Activated CD8-positive, alpha-beta T cell treated with anti-CD3 and anti-CD28 coated beads, Interleukin-2, amount 10 ng/mL, durations not matched to agents 7 days and 5 days (primary cell): ENCODE measurements at places on chromosomes 11 and 22.

DNA sequence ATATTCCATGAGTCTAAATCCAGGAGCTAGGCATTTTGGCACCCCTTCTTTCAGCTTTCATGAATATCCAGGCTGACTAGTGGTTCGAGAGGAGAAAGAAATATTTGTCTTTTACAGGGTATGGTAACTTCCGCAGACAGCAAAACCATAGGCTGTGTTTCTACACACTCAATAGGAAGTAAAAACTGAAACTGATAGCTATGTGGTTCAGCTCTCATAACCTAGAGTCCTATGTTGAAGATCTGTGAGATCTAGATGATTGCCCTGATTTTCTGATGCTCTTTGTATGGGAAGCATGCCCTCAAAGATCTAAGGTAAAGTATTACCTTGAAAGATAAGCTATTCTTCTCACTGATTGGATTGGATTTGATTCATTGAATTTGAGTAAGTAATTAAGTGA lies 118.3 kb downstream of the CD44 start:
- H3K27me3 ChIP-seq, result peaks cover 6% of the 10 kb centered on the region
- peaks cover 17% of the 10 kb centered on the region for H3K36me3 ChIP-seq
- peak overlapping the region; percentile 45 for H3K4me3 ChIP-seq
- H3K27ac ChIP-seq, result peak overlapping the region; percentile 87

DNA sequence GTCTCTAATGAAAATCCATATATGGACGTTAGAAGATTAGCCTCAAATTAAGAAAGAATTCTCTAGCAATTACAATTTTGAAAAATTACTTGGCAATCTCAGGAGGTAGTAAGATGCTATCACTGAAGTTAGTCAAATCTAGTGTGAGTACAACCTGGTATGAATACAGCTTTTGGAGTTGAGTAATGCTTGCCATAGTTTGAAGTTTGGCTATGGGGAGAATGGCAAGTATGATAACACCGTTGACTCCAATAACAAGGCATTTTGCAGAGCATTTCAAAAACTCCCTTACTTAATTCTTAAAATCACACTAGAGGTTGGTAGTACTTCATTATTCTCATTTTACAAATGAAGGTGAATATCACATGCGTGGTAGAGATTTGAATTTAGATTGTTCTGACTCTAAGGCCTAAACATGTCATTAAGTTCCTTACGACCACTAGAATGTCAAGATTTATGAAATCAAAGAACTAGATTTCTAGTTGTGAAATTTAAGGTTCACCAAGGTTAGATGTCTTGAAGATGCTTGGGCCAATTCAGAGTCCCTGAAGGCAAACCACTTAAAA lies 355.4 kb downstream of the ETS1 start:
- H3K36me3 ChIP-seq, result peaks cover 2% of the 10 kb centered on the region
- H3K4me3 ChIP-seq, result no peak overlapping the region
- H3K27ac ChIP-seq, result no peak overlapping the region
- no peaks in the 10 kb centered on the region for H3K27me3 ChIP-seq

DNA sequence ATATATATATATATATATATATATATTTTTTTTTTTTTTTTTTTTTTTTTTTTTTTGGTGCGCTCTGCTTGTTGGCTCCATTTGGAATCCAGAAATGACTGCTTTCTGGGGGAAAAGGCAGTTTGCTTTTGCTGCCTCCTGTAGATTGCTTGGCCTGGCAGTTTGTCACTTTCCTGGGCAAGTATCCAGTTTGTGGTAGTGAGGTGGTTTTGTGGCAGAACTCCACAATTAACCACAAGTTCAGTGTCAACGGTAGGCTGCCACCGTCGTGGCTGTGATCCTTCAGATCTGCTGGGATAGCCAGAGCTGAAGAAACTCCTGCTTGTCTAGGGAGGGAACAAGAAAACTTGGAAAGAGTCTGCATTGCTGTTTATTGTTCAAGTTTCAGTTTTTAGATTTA lies 5.0 kb upstream of the PDE3B start:
- peak; percentile 35 for DNase-seq
- H3K27me3 ChIP-seq, result no peaks in the 10 kb centered on the region
- peaks cover 74% of the 10 kb centered on the region for H3K36me3 ChIP-seq
- H3K4me1 ChIP-seq, result peaks cover 78% of the 10 kb centered on the region

DNA sequence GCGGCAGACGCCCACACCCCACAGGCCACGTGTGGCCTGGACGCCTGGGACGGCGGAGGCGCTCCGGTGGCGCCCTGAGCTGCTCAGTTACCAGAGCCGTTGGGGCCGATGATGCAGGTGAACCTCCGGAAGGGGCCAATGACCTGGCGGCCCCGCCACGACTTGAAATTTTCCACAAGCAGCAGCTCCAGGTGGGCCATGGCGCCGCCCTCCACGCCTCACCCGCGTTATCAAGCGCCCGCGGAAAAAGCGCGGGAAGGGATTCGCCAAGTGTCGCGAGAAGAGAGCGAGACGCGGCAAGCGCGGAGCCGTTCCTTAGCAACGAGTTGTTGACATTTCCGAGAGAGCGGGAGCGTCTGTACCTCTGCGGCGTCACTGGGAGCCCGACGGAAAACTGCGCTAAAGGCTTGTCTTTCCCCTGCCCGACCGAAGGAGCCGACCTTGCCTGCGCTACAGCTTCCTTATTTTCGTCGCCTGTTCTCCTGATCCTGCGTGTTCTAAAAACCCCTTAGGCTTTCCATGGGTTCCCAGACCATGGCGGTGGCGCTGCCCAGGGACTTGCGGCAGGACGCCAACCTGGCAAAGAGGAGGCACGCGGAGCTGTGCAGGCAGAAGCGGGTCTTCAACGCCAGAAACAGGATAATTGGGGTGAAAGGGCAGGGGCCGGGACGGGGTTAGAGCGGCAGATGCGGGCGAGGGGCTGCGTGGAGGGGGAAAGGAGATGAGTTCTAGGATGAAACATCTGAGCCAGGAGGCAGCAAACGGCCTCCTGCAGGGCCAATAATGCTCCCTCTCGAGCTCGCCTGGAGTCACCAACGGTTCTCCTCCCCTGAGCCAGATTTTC lies at the start of the genes RIBC2 and SMC1B:
RIBC2 (plus strand) TSS at position 326 of the 844 bp plus-strand sequence; CDS start at position 520, 194 bp downstream.
SMC1B (minus strand) TSS at position 232 of the 844 bp plus-strand sequence; CDS start at position 200, 32 bp downstream.
- H3K4me3 ChIP-seq, result peak within 1 kb of the TSS; percentile 92
- H3K4me1 ChIP-seq, result peaks cover 21% of the 10 kb centered on the region
- DNase-seq, result peak; percentile 95
- H3K27ac ChIP-seq, result peak within 1 kb of the TSS; percentile 94
- H3K36me3 ChIP-seq, result peaks cover 29% of the 10 kb centered on the region

DNA sequence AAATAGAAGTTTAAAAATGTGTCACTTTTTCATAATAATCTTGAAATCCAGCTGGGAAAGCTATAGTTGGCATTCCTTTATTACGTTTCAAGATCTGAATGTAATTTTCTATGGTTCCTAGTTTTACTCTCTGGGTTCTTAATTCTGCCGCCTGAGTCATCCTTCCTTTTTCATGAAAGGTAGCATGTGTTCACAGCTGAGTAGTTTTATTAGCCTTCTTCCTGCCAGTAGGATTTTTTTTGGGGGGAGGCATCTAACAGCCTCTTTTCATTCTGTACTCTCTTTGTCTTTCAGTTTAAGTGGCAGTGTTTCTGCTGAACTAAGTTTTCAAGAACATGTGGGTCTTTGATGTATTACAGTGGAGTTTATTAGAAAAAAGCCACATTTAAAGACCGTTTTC lies 36.5 kb downstream of the OR2AG2 start:
- H3K4me1 ChIP-seq, result peaks cover 82% of the 10 kb centered on the region
- no peaks in the 10 kb centered on the region for H3K27me3 ChIP-seq
- H3K36me3 ChIP-seq, result peaks cover 65% of the 10 kb centered on the region
- peak overlapping the region; percentile 10 for H3K27ac ChIP-seq
- H3K4me3 ChIP-seq, result no peak overlapping the region

DNA sequence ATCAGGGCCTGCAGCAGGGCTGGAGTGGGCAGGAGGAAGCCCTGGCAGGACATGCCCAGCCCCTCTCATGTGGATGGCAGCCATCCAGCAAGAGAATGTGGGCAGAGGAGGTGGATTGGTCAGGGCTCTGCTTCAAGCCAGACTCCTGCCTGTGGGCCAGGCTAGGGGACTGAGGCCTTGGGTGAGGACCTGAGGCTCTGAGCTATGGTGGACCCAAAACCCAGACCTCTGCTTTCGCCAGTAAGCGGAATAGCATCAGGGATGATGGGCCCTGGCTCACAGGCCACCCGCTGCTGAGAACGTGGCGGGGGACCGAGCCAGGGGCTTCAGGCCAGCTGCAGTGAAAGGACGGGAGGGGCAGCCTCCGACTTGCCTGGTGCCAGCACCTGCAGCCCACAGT lies 57.4 kb downstream of the LINC01488 start:
- peaks cover 9% of the 10 kb centered on the region for H3K4me1 ChIP-seq
- H3K27ac ChIP-seq, result no peak overlapping the region
- no peak for DNase-seq
- no peak overlapping the region for H3K4me3 ChIP-seq
- no peaks in the 10 kb centered on the region for H3K36me3 ChIP-seq

- H3K36me3 ChIP-seq, result peaks cover 36% of the 10 kb centered on the region
- H3K4me3 ChIP-seq, result no peak overlapping the region
- peaks cover 49% of the 10 kb centered on the region for H3K4me1 ChIP-seq
- no peaks in the 10 kb centered on the region for H3K27me3 ChIP-seq
- DNase-seq, result no peak
Observed at GRCh38 chr11:96329419-96329818, 13.6 kb downstream of the MAML2 start.

- no peaks in the 10 kb centered on the region for H3K4me1 ChIP-seq
- H3K27me3 ChIP-seq, result peaks cover 2% of the 10 kb centered on the region
- H3K36me3 ChIP-seq, result no peaks in the 10 kb centered on the region
- no peak for DNase-seq
- no peak overlapping the region for H3K27ac ChIP-seq
Observed at GRCh38 chr11:27949951-27950738, 157.8 kb downstream of the KIF18A start.

- H3K4me3 ChIP-seq, result no peak overlapping the region
- H3K27ac ChIP-seq, result no peak overlapping the region
- no peaks in the 10 kb centered on the region for H3K27me3 ChIP-seq
Observed at GRCh38 chr11:108912581-108912980, 247.7 kb downstream of the DDX10 start.

DNA sequence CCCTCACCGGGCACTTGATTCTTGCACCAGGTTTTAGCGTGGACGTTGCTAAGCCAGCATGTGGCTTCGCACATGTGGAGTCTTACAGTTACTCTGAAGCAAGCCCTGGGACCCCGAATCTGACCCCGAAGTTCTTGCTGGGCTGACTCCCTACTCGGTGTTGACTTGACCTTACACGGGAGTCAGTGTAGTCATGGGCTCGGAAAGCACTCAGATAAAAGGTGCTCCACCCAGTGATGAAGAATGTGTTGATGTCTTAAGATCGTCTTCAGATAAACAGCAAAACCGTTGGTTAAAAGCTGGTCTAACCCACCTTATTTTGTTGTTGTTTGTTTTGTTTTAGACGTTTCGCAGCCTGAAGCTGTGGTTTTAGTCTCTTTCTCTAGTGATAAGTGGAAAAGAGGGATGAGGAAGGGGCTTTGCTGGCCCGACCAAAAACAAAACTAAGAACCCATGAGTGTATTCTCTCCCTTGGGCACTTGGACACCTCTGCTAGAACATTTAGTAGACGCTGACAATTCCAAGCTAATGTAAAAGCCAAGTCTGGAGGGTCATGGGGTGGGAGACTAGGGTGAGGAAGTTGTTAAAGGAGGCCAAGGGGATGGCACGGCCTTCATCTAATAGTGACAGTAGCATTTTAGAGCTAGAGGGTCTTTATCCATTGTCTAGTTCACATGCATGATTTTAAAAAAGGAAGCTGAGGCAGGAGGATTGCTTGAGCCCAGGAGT lies 69.9 kb downstream of the BCR start:
- H3K27me3 ChIP-seq, result no peaks in the 10 kb centered on the region
- H3K4me1 ChIP-seq, result peaks cover 38% of the 10 kb centered on the region
- no peak overlapping the region for H3K27ac ChIP-seq

GRCh38 chr11:2516276-2517015 lies 71.6 kb downstream of the KCNQ1 start:
- no peak for DNase-seq
- no peaks in the 10 kb centered on the region for H3K27me3 ChIP-seq
- no peak overlapping the region for H3K4me3 ChIP-seq
- H3K4me1 ChIP-seq, result no peaks in the 10 kb centered on the region

GRCh38 chr11:103964390-103964789 lies 72.0 kb upstream of the DDI1 start:
- DNase-seq, result no peak
- H3K27ac ChIP-seq, result no peak overlapping the region
- H3K36me3 ChIP-seq, result no peaks in the 10 kb centered on the region
- H3K27me3 ChIP-seq, result no peaks in the 10 kb centered on the region
- H3K4me1 ChIP-seq, result no peaks in the 10 kb centered on the region

DNA sequence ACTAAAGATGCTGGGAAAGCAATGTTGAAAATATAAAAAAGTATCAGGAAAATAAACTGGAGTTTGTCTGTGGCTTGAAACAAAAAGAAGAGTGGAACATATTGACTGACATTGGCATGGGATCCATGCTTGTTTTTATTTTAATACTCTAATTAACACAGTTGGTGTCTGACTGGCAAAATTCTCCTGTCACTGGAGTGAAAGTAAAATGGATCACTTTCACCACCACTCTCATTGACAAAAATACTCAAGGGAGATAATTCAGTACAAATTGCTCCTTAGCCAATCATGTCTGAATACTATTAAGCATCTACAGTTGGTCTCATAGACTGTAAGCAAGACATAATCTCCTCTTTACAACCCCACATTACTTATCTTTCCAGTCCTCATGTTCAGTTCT lies 101.8 kb downstream of the DCDC1 start:
- no peak overlapping the region for H3K27ac ChIP-seq
- no peak for DNase-seq
- H3K36me3 ChIP-seq, result no peaks in the 10 kb centered on the region
- H3K27me3 ChIP-seq, result peaks cover 2% of the 10 kb centered on the region
- no peak overlapping the region for H3K4me3 ChIP-seq
- H3K4me1 ChIP-seq, result no peaks in the 10 kb centered on the region

- no peaks in the 10 kb centered on the region for H3K36me3 ChIP-seq
- no peak for DNase-seq
- H3K4me1 ChIP-seq, result peaks cover 10% of the 10 kb centered on the region
- H3K4me3 ChIP-seq, result no peak overlapping the region
Observed at GRCh38 chr11:45021001-45021400, 70.3 kb upstream of the TP53I11 start.

DNA sequence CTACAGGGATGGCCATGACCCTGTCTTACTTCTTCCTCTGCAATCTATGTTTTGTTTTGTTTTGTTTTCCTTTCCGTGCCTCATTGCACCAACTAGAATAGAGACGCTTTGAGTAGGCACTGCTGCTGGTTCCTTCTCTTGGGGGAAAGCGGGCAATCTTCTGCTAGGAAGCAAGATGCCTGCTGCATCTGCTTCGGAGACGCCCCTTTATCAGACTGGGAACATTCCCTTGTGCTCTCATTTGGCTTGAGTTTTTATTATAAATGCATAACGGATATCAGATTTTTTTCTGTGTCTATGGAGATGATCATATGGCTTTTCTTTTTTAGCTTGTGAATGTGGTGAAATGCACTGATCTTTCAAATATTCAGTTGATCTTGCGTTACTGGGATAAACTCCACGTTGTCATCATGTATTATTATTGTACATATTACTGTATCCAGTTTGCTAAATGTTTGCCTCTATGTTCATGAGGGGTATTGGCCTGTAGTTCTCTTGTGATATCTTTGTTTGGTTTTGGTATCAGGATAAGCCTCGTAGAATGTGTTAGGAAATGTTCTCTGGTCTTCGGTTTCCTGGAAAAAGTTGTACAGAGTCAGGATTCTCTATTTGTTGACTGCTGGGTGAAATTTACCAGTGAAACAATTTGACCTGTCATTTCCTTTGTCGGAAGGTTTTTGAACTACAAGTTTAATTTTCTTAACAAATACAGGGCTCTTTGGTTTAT lies 23.4 kb upstream of the KRTAP5-6 start:
- no peak overlapping the region for H3K4me3 ChIP-seq
- H3K27ac ChIP-seq, result no peak overlapping the region
- H3K27me3 ChIP-seq, result peaks cover 40% of the 10 kb centered on the region
- H3K36me3 ChIP-seq, result no peaks in the 10 kb centered on the region
- no peak for DNase-seq
